ENCODE measurements at places on chromosomes 13 and 19.

GRCh38 chr19:7515645-7516151, at the start of gene ZNF358:
Gene ZNF358, plus strand, starts transcription at chr19:7516103. Its CDS starts 3,140 bp downstream, at chr19:7519243.
- no peak for DNase-seq

DNA sequence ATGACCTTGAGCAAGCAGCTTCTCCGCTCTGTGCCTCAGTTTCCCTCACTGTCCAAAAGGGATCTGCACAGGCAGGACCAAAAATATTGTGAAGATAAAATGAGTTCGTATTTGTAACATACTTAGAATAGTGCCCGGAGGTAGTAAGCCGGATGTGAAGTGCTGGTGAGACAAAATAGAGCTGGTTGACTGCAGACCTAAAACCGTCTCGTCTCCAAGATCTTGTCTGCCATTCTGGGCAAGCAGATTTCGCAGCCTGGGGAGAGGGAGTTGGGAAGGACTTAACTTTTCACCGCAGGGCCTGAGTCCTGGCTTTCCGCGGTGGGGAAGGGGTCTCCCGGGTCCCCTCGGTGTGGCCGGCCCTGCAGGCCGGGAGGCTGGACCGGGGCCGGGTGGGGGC, 8.2 kb upstream of the BBC3 start:
- no peak for DNase-seq

GRCh38 chr19:49574206-49574755, 6.1 kb downstream of the NOSIP start:
- no peak for DNase-seq

GRCh38 chr13:25335856-25336255, 34.4 kb downstream of the NUP58 start:
- no peak for DNase-seq

DNA sequence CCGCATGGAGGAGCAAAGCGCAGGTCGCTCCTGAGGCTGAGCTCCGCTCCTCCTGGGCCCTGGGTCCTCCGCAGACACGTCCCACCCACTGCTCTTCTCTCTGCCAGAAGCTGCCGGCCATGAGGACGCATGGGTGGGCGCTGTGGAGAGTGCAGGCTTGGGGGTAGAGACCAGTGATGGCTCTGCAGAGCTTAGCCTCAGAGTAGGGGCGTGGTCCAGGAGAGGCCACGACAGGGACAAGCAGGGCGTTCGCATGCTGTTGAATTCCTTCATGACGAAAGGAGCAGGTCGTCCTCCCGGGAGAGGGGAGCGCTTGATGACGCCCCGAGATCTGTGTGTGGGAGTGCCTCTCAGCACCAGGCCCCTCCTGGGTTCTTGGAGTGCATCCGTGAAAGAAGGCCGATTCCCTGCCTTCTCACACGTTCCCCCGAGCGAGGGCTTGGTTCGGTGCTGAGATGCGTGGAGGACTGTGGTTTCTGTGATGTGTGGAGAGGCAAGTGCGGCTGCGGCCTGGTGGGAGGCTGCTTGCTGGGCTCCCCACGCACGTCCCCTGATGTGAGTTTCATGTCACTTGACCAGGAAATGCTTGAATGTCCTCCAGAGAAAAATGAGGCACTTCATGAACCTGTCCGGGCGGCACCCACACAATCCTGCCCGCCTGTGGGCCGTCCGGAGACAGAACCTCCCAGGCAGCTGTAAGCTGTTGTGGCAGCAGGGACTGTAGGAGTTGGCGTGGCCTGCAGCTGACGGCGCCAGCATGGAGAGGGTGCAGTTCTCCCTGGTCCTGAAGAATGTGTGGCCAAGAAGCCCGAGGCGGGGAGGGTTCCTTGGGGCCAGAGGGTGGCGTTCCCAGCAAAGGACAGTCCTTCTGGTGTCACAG, 4.5 kb downstream of the SF3A2 start:
- DNase-seq, result no peak

GRCh38 chr19:17116996-17117702, 41.6 kb downstream of the MYO9B start:
- DNase-seq, result no peak
